NCI-H1105 treated with DMSO at 0.1 percent for 48 hours (cell line): ENCODE measurements at places on chromosomes 6 and 20.

DNA sequence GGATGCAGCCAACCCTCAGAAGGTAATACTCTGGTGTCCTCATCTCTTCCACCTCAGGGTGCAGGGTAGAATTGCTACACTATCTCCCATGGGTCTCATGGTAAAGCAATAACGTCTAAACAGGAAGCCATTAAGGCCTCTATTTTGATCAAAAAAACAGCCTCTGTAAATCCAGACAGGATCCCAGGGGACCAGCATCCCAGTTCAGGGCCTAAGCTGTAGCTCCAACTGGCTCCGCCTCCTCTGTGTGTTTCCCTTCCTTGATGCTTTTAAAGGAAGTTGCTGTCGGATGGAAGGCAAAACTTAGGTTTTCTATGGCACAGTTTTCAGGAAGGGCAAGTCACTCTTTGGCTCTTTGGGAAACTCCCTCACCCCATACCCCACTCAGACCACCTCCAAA, 222.0 kb downstream of the MAFB start:
- no peak for DNase-seq

DNA sequence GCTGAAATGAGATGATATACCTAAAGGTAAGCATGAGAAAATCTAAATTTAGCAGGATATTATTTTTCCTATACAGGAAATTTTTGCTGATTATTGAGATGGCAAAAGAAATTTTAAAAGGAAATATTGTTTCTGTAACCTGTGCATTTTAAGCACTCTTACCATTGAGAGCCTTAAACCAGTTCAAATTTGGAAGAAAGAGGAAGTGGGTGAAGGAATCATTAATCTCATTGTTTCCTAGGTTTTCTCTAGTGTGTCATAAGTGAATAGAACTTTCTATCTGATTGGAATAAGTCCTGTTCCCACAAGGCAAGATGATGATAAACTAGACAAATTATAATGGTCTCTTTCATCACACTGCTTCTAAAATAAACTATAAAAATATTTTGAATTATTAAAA, 22.4 kb upstream of the FKBP1C start:
- DNase-seq: no peak

DNA sequence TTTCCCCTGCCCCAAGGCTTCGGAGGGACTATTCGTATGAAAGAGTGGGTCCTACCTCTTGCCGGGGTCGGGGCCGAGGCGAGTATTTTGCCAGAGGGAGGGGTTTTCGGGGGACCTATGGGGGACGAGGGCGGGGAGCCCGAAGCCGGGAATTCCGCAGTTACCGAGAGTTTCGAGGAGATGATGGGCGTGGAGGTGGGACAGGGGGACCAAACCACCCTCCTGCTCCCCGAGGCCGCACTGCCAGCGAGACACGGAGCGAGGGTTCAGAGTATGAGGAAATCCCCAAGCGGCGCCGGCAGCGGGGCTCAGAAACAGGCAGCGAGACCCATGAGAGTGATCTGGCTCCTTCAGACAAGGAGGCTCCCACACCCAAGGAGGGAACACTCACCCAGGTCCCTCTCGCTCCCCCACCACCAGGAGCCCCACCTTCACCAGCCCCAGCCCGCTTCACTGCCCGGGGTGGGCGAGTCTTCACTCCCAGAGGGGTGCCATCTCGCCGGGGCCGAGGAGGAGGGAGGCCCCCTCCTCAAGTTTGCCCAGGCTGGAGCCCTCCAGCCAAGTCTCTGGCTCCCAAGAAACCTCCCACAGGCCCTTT, 11.3 kb downstream of the PRRC2A start:
- DNase-seq: no peak

- no peak for DNase-seq
These were observed 124.4 kb downstream of the PTPRT start for GRCh38 chr20:43065299-43065698.

DNA sequence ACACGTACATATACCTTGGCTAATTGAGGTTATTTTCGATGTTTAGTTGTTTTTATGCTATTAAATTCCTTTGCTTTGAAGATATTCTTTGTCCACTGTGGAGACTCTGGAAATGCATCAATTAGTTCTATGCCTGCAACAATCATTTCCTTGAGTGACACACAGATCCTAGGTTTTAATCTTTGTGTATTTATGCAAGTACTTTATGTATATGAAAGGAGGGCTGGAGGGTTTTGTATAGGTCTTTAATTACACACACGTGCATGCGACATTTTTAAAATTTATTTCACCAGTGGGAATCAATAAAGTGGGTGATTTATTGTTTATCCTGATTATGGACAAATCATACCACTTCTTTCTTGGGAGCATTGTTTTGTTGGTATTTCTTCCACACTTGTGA, 57.3 kb downstream of the ZFAND3 start:
- DNase-seq: no peak

DNA sequence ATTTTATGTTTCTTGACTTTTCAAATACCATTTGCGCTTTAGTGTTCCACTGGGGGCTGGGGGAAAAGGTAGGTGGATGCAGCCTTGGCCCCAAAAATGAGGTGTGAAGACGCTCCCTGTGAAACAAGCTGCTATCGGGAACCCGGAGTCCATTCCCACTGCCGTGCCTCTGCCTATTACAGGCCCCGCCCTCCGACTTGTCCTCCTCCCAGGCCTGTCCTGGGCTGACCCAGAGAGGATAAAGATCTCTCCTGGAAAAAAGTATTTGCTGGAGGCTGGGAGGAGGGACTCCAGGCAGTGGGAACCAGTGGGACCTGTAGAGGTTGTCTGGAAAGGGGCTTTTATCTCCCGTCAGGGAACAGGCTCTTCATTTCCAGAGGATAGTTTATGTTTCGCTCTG, 215.0 kb downstream of the SLC24A3 start:
- DNase-seq: no peak

DNA sequence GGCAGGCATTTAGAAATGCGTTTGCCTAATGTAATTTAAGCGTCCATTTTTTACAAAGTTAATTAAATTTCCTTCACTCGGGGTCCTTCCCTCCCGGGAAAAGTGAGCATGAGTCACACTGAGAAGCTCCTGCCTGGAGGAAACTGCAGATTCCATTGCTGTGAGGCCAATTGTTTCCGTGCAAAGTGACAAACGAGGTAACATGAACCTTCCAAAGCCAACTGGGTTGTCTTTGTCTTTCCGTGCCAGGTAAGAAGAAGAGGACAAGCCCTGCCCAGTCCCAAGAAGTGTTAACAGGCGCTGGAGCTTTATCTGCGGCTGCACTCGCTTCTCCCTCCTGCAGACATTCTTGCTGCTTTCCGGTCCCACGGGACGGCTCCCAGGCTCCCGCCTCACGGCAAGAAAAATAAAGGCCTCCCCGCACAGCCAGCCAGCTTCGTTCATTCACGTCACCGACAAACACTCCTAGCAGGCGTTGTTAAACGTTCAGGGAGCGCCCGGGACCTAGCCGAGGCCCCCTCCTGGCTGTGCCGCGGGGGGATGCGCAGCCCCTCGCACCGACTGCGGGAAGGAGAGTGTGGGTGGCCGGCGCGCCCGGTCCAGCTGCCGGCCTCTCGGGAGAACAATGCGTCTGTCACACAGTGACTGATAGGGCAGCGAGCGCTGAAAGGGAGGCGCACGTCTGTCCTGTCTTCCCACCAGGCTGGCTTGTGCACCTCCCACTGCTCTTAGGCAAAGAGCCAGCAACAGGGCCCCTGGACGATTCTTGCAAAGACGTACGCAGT, 61.5 kb upstream of the HDDC2 start:
- peak; percentile 84 for DNase-seq

DNA sequence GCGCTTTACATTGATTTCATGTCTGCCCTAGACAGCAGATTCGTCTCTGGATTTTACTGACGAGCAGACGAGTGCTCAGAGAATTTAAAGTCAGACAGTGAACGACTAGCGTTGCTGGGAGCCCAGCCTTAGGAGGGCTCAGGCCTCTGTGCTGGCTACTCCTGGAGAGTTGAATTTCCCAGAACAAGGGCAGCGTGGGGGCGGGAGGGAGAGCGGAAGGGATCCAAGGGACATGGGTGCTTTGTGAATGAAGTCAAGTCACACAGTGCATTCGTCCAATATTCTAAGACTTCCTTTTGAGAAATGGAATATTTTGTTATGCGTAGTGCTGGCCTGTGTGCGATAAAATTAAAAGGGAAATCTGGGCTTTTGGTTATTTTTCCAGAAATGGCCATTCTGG, 126.5 kb downstream of the MYLK4 start:
- DNase-seq: no peak

GRCh38 chr6:133240511-133241085, 559 bp upstream of the EYA4 start:
- DNase-seq: no peak

DNA sequence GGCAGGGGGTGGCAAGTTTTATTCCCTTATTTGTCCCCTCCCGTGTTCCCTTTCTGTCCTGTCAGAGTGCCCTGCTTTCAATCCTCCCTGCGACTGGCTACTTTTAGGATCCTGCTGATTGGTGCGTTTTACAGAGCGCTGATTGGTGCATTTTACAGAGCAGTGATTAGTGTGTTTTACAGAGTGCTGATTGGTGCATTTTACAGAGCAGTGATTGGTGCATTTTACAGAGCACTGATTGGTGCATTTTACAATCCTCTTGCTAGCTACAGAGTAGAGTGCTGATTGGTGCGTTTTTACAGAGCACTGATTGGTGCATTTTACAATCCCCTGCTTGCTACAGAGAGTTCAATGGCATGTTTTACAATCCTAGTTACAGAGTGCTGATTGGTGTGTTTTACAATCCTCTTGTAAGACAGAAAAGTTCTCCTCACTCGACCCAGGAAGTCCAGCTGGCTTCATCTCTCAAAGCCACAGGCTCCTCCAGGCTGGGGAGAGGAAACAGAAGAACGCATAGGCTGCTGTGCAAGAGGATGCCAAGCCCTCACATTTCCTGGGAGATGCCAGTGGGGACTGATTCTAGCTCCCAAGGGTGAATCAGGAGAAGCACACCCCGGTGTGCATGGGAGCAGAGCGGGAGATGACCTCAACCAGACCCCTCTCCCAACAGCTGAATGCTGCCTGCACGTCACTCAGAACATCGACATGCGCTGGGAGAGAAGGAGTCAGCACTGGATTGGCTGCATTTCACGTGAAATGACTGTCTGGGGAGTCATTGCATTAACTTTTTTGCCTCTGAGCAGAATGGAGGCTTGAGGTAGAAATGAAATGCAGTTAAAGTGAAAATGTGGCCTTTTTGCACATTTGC, 48.3 kb upstream of the SLC22A23 start:
- no peak for DNase-seq

DNA sequence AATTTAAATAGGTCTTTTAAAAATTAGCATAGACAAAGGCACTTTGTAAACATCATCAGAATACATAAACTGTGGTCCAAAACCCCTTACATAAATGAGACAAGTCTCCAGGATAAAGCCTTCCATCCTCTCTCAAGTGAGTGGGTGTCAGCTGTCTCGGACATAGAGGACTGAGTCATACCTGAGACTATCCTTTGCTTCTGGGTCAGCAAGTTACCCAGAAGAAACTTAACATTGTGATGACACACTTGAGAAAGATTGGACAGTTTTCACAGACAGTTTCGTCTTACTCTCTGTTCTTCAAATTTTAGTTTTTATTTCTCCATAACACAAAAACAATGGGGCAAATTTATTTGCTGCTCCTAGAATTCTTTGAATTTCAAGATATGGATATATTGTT, 838.0 kb downstream of the DHX35 start:
- no peak for DNase-seq

GRCh38 chr6:99736302-99736701, 129.7 kb downstream of the PRDM13 start:
- no peak for DNase-seq

GRCh38 chr6:151093706-151094105, 146.1 kb upstream of the AKAP12 start:
- DNase-seq: no peak

DNA sequence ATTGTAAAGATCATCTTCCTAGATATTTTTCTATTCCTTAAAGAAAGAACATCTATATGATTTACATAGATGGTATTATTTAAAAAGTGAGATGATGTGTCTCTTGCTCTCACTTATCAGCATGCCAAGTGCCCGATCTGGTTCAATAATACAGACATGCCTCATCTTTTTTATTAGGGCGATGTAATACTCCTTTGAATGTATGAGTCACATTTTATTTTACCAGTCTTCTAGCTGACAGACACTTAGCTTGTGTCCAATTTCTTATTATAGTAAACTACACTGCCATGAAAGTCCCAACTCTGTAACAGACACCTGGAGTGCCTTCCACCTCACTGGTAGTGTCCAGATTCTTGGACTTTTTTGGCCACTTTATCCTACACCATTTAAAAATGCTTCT, 586.6 kb upstream of the BTBD3 start:
- no peak for DNase-seq

DNA sequence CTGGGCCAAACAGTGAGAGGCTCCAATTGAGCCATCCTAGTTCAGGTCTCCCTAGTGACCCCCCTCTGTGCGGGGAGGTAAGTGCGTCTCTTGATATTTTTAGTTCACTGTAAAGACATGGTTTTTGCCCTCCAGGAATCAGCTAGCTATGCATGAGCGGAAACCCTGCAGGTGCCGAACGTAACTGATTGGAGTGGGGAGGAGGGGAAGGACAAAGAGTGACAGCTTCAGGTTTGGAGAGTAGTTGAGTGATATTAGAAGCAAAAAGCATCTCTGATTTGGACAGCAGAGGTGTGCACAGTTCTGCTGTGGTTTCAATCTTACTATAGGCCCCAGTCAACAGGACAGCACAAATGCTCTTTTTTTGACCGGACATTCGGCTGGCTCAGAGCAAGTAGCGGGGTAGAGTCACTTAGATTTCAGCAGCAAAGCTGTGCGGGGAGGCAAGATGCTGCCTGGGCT, 31.8 kb downstream of the TBC1D7 start:
- DNase-seq: no peak

- DNase-seq: no peak
These were observed 60.2 kb downstream of the F13A1 start for GRCh38 chr6:6260196-6260722.

DNA sequence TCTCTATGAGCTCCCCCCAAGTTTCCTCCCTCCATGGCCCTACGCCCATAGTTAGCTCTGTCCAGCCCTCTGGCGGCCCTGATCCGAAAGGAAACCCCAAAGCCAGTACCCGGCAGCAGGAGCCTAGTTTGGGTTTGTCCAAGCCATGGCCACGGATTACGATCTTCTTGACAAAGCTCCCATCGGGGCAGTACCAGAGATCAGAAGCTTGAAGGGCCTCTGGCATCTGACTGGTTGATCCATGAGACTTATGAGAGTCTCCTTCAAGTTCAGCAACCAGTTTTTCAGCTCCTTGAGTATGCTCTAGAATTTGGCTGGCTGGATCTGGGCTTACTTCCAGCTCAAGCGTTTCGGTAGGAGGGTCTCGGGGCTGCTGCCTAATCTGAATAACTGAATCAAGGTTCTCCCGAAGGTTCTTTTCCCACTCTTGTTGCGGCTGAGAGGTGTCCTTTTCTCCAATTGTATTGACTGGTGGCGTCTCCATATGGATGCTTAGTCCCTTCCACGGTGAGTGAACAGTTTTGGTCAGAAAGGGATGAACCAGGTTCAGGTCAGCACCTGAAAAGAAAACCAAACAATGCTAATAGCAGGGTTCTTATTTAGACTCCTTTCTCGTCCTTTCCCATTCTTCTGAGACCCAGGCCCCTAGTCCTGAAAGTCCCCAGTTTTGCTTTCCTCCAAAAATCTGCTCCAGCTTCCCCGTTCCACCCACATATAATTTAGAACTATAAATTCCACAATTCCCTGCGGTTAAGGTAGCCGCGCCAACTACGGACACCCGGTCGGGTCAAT, 595 bp downstream of the FKBPL start:
- DNase-seq: peak; percentile 85
